BJ (cell line): ENCODE measurements at places on chromosomes 4 and X. TPM values are rescaled to one million over a fixed set of nuclear protein-coding genes. Genes with fewer than 3 reads are reported as not detected.
A peak's percentile ranks its signal among the peaks of the same experiment; 100 is the strongest.

DNA sequence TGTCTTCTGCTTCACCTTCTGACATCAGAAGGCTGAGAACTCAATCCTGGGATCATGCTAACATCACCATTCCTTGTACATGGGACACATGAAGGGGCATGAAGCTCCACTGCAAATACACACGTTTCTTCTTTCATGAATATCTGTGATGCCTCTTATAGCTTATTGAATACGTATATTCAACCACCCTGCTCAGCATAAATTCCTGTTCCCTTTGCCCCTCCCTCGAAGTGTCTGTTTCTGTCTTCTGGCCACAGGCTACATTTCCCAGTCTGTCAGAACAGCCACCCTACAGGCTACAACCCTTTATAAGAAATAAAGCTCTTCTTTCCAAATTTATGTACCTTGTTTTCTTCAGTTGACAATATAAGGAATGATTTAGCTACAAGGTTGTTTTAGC is 201.3 kb upstream of the STS start:
- no peak for DNase-seq

DNA sequence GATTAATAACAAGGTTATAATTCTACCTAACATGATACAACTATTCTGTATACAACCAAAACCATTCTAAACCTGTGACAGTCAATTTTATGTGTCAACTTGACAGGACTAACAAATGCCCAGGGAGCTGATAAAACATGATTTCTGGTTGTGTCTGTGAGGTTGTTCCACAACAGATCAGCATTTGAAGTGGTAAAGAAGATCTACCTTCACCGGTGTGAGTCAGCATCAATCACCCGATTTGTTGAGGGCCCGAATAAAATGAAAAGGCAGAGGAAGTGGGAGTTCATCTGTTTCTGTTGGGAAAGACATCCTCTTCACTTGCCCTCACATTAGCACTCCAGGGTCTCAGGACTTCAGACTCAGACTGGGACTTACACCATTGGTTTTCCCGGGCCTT is 187.9 kb downstream of the MAB21L2 start:
- no peak for DNase-seq

- DNase-seq, result no peak
These were observed 218.6 kb upstream of the FAM47A start for GRCh38 chrX:34350561-34351335.

- DNase-seq, result no peak
These were observed 779.0 kb upstream of the SLIT2 start for GRCh38 chr4:19472666-19473065.

- no peak for DNase-seq
These were observed 397.2 kb downstream of the FAM47B start for GRCh38 chrX:35339796-35340195.

DNA sequence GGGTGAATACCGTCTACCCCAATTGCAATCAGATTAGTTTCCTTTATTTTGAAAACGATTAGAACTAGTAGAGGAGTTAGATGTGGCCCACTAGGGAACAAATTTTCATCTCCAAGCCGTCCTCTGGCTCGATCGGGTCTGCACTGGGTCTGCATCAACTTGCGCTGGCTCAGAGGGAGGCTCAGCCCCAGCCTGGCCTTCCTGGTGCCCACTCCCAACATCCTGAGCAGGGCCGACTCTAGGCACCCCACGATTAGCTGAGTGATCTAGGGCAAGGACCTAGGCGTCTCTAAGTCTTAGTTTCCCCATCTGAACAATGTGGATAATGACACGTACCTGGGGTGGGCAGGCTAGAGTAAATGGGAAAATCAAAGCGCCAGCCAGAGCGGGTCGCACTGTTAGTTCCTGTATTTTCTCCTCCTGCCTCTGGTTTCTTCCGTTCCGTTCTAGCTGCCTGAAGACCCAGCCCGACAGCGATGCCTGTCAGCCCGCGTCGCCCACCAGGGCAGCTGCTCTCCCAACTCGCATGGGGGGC is 7.7 kb upstream of the HAND2 start:
- no peak for DNase-seq

DNA sequence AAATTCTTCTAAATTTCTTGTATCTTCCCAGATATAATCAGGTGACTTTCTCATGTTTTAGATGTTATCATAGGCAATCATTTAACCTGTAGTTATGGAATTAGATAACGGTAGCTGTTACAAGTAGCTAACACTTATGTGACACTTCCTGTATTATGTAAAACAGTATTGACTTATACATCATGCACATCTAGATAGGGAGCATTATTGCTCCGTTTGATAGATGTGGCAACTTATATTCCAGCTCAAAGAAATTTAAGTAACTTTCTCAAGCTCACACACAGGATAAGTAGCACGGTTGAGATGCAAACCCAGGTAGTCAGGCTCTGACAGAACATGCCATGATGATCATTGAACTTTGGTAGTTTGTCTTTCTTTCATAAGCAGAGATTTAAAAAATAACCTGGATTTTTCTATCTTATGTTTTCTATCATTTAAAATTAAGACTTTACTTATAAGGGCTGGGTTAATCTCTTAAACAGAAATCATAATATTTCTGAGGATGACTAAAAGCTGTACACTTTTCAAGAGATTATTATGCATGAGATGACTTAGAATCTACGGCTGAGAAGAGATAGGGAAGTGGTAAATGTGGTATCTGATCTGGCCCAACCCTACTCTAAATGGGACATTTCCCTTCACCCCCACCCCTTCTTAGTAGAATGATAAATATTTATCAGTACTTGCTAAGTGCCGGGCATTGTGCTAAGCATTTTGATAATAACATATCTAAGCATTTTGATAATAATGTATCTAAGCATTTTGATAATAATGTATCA is 69.1 kb upstream of the HPGD start:
- DNase-seq, result no peak

DNA sequence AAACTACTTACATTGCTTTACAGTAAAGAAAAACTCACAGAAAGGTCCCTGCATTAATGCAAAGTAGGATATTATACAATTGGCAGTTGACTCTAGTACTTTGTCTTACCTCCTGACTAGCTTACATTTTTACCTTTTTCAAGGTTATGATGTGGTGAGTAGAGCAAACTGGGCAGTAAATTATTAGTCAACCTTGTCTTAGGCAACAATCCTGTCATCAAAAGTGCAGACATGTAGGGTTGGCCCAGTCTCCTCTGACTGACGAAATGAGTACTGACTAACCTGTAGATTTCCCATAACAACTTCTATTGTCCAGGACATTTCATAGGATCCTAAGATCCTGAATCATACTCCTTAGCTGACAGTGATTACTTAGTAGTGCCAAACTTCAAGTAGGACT is 142.0 kb upstream of the NUDT6 start:
- no peak for DNase-seq

DNA sequence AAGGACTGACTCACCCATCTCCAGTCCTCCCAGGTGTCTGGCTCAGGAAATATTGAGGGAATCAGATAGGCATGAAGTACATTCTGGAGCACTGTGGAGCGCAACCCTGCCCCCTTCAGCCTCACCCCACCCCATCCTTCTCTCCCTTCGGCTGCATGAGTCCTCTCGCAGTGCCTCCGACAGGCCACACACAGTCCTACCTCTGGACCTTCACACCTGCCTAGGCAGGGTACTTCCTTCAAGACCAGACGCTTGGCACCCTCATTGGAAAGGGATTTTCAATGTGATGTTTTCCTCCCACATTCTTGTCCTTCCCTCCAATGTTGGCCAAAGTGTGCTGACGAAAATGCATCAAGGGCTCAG is 26.8 kb upstream of the PPP2R2C start:
- no peak for DNase-seq

DNA sequence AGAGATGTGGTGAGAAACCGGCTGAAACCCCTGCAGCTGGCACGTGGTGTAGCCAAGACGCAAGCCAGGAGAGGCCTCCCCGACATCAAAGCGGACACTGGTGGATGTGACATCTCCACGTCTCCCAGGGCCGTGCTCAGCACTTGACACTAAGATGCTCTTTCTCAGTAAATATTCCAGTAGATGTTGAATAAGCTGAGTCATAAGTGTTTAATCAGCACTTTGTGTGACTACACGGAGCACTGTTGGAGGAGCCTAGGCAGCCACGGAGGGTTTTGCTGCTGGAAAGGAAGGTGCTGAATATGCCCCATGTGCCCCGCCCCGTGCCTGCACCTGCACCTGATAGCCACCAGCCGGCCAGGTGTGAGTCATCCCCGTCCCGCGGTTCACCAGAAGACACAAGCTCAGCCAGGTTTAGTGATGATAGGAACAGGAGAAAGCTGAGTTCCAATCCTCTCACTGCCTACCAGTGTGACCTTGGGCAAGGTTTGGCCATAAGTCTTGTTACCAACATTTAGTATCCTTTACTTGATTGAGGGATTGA is 29.0 kb upstream of the C4orf50 start:
- DNase-seq, result no peak

- no peak for DNase-seq
These were observed 97.5 kb downstream of the MAOA start for GRCh38 chrX:43753637-43754036.

DNA sequence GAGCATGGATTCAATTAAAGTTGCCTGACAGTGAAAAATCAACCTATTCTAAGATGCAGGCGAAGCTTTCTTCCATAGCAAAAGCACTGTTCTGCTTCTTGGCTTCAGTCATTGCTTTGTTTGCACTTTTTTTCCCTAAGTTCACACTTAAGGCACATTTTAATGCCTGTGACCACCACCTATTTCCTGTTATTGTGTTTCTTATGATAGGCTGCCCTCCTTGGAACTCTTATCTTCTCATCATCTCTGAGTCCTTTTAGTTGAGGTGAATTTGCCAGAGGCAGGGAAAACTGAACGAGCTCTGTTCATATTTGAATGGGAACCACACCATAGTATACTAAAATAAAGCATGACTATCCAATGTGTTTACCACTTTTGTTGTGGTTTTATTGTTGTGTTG is 119.8 kb downstream of the SPCS3 start:
- no peak for DNase-seq

DNA sequence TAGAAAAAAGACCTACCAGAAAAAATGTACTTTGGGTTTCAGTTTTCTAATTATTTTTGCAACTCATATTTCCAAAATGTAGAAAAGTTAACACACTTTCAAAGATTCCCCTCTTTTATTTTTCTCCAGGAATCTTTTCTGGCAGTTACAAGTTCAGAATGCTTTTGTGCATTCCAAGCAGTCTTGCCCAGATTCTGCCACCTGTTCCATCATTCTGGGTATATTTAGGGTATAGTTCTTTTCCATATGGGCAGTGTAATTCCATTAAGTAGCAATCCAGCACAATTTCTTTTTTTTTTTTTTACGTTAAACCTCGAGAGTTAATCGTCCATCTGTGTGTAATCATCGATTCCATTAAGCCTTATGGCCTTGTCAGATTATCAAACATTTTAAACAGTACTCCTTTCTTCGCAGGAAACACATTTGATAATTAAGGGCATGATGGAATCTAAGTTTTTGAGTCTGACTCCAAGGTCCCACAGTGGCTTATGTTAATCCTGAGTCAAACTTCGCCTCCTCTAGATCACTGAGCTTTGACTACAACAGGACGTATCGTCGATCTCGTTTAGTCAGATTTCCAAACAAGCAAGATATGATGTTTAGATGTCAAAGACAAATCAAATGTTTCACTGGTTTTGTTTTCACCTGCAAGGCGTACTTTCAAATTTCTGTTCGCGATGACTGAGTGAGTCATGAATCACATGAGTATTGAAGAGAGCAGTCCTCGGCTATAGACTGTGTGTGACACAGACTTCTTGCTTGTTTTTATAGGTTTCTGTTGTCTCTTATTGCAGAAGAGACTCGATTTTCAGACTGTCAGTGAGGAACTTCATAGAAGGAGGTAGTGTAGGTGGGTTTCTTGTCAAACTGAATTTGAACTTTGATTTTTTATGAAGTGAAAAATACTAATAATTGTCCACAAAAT is 118.9 kb upstream of the GK2 start:
- DNase-seq, result no peak

GRCh38 chrX:16819634-16820033 is 33.4 kb downstream of the TXLNG start:
- DNase-seq, result no peak

DNA sequence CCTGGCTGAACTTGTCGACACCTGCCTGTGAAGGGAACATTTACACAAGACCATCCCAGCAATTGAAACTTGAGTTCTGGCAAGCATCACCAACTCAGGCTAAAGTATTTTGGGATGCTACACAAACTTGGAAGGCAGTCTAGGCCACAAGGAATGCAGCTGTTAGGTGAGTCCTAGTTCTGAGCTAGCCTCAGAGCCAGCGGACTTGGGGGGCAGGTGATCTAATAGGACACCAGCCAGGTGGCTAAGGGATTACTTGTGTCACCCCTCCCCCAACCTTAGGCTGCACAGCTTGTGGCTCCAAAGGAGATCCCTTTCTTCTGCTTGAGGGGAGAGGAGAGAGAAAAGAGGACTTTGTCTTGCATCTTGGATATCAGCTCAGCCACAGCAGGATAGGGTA is 62.3 kb upstream of the DKK2 start:
- DNase-seq, result no peak

DNA sequence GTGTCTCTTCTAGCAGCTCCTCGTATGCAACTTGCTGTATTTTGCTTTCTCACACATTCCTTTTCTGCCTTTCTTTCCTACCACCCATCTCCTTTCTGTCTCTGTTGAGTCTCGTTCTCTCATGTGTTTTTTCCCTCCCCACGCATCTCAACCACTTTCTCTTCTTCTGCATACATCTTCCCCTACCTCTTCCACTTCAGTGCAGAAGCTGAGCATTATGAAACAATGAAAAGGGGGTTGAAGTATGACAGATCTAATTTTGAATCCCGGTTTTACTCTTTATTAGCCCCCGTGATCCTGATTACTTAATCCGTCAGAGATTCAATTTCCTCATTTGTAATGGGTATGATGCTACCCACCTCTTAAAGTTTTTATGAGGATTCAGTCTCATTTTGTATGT is 7.3 kb downstream of the FAM241A start:
- DNase-seq, result no peak

DNA sequence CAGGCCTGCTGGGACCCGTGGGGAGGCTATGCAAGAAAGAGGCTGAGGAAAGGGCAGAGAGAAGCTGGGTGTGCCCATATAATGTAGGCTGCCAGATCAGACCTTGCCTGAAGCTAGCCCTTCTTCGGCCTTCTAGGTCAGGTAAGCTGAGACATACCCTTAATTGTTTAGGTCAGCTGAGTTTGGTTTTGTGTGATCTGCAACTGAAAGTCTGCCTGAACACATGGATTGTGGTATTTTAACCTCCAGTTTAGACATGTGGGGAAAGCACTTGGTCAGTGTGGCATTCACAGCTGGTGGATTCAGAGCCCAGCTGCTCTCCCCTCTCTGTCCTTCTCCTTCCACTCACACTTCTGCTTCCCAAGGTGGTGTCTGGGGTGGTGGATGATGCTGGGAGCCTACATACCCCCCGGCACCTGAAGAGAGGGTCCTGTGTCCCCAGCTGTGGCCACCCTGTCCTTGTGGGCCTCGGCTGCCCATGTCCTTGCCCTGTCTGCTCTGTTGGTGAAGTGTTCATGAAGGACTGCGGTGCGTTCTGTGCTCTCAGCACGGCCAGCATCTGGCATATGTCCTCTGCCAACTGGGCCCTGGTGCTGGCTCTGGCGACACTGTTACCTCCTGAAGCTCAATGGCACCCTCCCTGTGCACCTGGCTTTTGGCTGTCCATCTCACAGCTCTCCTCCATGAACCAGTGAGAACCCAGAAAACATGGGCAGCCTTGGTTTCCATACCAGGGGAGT is 82.1 kb downstream of the NAT8L start:
- DNase-seq, result no peak

- DNase-seq, result peak; percentile 66
These were observed 125.1 kb downstream of the PALLD start for GRCh38 chr4:168621806-168622589.

The SLC26A1 gene
- 0.09 TPM in 1 of 2 replicates, not detected in the other for polyA plus RNA-seq

The SLIT2 gene
- polyA plus RNA-seq, result 33.2 and 40.9 TPM in 2 replicates

The WAS gene
- polyA plus RNA-seq, result 0.06 and 0.12 TPM in 2 replicates
